ENCODE measurements at places on chromosomes 2 and 18.

DNA sequence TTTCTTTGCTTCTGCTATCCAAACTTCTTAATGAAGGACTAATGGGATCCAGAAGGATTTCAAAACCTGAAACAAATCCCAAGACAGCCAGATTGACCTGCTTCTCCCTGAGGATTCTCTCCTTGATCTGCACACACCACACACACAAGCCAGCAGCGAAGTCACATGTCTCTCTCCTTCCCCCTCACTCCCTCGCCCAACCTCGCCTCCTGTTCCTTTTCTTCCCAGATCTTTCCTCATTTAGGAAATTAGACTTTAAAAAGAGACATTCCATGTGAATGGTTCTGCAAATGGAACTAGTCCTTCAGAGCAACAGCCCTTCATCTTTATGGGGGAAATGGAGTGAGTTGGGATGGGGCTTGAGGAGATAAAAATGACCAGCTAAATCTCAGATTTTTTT lies 639.1 kb upstream of the SETBP1 start:
- DNase-seq = no peak

DNA sequence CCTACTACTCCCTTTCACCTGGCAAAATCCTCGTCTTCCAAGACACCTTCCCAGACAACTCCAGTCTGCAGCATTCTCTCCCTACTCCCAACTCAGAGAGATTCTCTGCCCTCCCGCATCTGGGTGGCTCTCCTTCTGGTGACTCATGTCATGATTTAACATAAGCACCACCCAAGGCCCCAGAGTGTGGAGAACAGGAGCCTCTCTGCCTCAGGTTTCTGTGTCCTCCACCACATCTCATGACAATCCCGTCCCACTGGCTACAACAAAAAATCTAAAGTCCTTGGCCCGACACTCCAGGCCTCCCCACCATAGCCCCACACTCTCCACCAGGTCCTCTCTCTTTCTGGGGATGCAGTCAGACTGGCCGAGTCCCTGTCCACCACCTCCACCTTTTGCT lies 197.1 kb downstream of the BCL11A start:
- no peak for DNase-seq

GRCh38 chr2:212078103-212078502 lies 460.5 kb downstream of the ERBB4 start:
- DNase-seq = no peak

GRCh38 chr2:25817630-25818029 lies 60.7 kb downstream of the ASXL2 start:
- no peak for DNase-seq

- no peak for DNase-seq
Observed at GRCh38 chr2:107402330-107402729, 424.4 kb upstream of the RGPD4 start.

DNA sequence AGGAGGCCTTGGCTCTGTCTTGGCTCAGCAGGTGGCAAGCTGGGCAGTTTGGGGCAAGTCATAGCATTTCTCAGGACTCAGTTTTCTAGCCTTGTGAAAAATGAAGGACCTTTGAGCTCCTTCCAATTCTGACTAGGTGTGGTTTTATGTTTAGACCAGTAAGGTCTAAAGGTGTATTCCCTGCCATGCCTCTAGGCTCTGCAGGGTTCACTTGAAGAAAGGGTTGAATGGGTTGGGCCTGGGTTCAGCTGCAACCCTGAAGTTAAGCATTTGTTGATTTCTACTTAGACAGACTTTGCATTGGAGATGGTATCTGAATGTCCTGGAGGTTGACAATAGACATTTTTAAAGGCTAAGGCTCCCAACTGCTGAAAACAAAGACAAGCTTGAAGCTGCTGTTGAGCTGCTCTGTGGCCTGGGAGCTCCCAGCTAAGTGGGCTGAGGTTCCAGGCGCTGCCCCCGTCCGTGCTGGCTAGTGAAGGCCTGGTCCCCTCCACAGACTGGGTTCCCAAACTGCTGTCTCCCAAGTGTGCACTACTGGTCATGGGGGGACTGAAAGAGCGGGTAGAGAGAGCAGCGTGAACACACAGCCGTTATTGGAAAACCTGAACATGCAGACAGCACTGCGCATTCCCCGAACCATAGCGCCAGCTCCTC lies 100.7 kb upstream of the SMAD7 start:
- no peak for DNase-seq

- DNase-seq = no peak
Observed at GRCh38 chr2:180115675-180116074, 108.6 kb upstream of the CWC22 start.

GRCh38 chr2:235619544-235619943 lies 125.7 kb downstream of the AGAP1 start:
- no peak for DNase-seq

- no peak for DNase-seq
Observed at GRCh38 chr2:3000968-3001367, 376.6 kb downstream of the EIPR1 start.

DNA sequence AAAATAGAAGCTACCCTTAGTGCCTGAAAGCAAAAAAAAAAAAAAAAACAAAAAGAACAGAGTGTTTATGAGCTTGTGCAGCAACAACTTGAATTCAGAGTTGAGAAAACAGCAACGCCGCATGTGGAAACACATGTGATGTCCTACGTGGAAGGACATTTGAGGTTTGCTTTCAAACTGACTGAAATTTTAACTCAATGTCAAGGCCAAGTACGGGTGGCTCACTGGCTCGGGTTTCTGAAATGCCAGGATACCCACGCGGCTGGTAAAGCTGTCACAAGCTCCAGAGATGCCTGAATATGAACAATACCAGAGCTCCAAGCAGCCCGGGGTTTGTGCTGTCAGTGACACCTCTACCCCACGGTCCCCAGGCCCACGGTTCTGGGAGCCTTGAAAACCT lies 72.2 kb upstream of the THOC1 start:
- no peak for DNase-seq

GRCh38 chr2:236177967-236178889 lies 10.0 kb upstream of the GBX2 start:
- peak; percentile 69 for DNase-seq

DNA sequence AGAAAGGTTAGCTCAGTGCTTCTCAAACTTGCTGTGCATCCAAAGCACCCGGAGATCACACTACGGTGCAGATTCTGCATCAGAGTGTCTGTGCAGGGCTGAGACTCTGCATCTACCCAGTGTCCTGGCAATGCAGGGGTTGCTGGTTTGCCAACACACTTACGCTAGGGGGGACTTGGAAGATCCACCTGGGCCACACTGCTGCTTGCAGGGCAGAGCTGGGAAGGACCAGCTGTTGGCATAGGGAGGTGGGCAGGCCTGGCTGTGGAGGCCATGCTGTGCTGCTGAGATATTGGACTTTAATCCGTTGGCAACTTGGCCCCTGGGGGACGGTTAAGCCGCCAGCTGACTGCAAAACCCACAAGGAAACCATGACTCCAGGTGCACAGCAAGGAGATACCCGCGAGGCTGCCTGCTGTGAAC lies 397.6 kb upstream of the HS6ST1 start:
- DNase-seq = no peak

GRCh38 chr2:40095000-40095399 lies 315.9 kb upstream of the THUMPD2 start:
- DNase-seq = peak; percentile 7

DNA sequence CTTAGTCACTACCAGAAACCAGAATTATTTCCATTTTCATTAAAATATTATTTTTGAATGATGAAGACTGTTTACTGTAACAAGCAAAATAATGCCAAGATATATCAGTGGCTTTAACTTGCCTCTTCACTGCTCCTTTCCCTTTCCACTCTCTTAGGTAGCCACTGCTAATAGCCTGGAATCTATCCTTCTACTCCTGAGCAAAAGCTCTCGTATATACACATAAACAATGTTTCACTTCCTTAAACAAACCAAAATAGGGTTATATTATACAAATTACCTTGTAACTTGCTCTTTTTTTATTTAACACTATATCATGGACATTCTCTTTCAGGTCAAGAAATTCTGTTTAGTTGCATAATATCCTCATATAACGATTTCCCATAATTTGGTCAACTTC lies 20.8 kb downstream of the IMMT start:
- DNase-seq = no peak

GRCh38 chr18:74148543-74149070 lies 284 bp downstream of the TIMM21 start:
- DNase-seq = no peak

GRCh38 chr18:61924550-61924949 lies 31.7 kb upstream of the RNF152 start:
- no peak for DNase-seq

- DNase-seq = no peak
Observed at GRCh38 chr2:128834207-128834879, 515.7 kb upstream of the HS6ST1 start.

- no peak for DNase-seq
Observed at GRCh38 chr2:144261336-144261735, 258.6 kb downstream of the ZEB2 start.

- DNase-seq = no peak
Observed at GRCh38 chr2:25690058-25690457, 16.7 kb upstream of the DTNB start.

- DNase-seq = no peak
Observed at GRCh38 chr18:54772056-54772455, 56.2 kb upstream of the RAB27B start.

GRCh38 chr2:175036582-175037018 lies 31.4 kb upstream of the CHN1 start:
- peak; percentile 10 for DNase-seq

DNA sequence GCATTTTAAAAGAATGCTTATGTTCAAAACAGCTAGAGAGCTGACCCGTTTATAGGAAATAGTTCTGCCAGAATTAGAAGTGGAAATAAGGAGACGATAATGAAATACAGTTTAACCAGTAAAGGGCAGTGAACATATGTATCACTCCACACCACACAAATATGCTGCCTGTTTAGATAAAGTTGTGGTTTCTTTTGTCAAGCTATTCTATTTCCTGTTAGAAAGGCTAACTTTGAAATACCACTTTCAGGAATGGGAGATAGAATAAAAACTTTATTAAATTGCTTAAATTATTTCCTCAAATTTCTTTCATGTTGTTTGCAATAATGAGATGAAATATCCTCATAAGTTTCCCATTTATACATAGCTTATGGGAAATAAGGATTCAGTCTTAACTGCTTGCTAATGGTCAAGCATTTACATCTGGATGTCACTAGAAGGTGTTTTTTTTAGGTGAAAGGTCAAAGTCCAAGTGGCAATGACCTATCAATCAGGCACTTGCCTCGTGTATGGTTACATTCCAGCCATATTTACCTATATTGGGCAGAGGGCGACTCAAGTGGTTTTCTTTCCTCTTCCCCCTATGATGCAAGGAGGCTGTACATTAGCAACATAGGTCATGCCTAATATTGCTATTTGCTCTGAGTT lies 148.9 kb downstream of the ZEB2 start:
- no peak for DNase-seq

GRCh38 chr2:97764559-97765263 lies 51.3 kb downstream of the ZAP70 start:
- DNase-seq = peak; percentile 51

GRCh38 chr2:219385958-219386520 lies 1.7 kb downstream of the DNPEP start:
- DNase-seq = no peak

DNA sequence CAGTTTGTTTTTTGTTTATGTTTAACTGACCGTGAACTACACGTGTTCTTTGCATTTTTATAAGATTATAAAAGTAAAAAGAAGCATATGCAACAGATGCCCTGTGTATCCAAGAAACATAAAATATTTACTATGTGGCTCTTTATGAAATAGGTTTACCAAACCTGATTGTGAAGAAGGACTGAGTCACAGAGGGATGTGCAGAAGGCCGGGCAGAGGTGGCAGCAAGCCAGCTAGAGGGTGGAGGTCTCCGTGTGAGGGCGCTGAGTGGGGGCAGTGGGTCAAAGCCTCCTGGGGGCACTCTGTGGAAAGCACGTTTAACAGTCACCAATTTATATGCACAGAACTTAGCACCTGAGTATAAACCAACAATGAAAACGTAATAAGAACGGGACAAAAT lies 97.2 kb downstream of the TMEM18 start:
- DNase-seq = no peak

DNA sequence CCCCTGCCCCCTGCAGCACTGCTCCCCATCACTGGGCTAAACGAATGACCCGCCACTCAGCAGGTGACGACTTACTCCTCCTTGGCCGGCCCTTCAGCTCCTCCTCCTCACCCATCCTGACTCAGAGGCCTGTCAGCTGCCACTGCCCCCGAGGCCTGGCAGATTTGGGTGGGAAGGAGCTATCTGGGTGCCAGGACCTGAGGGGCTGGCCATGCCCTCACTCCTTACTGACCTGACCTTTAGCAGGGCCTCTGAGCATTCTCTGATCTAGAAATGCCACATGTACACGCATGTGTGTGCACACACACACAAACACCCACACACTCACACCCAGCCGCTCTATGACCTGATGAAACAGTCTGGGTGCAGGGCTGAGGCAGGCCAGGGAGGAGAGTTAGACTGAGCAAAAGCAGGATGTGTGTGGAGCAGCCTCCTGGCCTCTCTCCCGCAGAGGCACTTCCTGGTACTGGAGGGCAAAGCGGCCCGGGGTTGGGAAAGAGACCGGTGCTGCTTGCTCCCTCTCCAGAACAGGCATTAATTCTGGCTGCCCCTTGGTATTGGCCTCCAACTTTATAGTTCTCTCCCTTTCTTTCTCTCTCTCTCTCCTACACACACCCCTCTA lies 68.0 kb downstream of the ZFP36L2 start:
- no peak for DNase-seq

- DNase-seq = no peak
Observed at GRCh38 chr2:145813481-145813880, 1293.6 kb upstream of the ZEB2 start.

DNA sequence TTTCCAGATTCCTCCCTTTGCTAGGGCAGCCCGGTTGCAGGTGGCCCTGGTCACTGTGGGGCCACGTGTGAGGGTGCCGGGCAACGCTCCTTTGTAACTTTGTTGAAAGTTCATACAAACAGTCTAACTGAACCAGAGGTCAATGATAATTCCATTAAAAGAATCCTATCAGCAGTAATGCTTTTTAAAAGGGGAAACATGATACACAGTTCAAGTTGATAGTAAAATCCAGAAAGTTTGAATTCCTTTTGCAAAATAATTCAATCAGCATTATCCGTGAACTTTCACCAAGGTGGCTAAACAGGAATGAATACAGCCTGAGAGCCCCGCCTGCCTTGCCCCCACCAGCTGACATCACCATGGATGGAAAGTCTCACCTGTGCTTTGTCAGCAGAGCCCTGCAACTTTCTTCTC lies 166.2 kb downstream of the ACKR3 start:
- DNase-seq = no peak

GRCh38 chr2:48249631-48250473 lies 280.1 kb upstream of the STON1 start:
- DNase-seq = no peak

DNA sequence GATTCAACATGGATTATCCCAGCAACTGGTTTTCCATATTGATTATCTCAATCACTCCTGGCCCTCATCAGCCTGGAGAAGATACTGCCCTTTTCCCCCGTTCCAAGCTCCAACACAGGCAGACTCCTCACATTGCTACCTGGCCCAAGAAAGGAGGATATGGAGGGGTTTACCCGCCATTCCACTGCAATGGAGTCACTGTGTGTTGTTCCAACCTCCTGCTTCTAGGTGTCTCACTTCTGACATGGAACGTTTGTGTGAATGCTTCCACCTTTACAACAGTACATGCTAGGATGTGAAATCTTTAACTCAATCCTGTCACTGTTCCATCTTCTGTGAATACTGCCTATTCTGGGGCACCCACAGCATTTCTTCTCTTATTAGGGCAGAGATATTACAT lies 36.7 kb downstream of the RMP24 start:
- no peak for DNase-seq

All from NCI-H2029 (cell line).